ENCODE measurements at places on chromosomes 4 and X.

GRCh38 chrX:139020801-139021200 lies 309.3 kb upstream of the FGF13 start:
- no peak for DNase-seq

GRCh38 chr4:10746371-10747171 lies 62.0 kb upstream of the CLNK start:
- DNase-seq, result no peak

GRCh38 chrX:78333521-78333920 lies 6.1 kb upstream of the CYSLTR1 start:
- DNase-seq, result peak; percentile 60

DNA sequence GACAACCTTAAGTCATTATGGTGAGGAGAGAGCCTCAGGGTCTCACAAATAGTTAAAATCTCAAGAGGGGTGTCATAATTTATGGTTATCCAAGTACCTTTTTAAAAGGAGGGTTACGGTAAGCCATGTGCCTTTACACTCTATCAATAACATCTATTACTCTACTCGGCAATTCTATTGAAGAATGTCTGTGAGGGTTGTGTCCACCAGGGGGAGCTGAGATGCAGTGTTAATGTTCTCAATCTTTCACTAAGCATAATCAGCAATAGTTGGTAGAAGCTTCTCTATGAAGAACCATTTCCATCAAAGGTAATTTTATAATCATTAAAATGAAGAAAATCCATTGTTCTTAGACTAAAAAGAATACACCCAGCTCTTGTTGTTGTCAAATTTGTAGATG lies 457.4 kb downstream of the CENPC start:
- peak; percentile 26 for DNase-seq

GRCh38 chr4:156976147-156976546 lies 4.5 kb upstream of the PDGFC start:
- no peak for DNase-seq

GRCh38 chr4:187333151-187333550 lies 609.5 kb upstream of the FAT1 start:
- no peak for DNase-seq

DNA sequence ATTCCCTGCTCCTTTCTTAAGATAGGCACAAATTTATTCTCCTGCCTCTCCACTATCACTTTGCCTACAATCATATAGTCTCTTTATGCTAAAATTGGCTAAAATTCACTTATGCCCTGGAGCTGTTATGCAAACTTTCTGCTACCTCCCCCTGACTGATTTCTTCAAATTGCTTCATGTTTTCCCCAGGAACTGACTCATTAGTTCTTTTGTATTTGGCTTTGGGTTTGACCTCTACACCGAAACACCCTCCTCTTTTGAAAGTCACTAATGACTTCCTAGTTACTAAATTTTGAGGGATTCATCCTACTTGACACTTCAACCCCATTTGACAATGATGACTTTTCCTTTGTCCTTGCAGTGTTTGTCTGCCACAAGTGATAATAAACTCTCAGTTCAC lies 222.6 kb downstream of the NDST4 start:
- no peak for DNase-seq

GRCh38 chr4:1126506-1126905 lies 13.1 kb upstream of the RNF212 start:
- no peak for DNase-seq

DNA sequence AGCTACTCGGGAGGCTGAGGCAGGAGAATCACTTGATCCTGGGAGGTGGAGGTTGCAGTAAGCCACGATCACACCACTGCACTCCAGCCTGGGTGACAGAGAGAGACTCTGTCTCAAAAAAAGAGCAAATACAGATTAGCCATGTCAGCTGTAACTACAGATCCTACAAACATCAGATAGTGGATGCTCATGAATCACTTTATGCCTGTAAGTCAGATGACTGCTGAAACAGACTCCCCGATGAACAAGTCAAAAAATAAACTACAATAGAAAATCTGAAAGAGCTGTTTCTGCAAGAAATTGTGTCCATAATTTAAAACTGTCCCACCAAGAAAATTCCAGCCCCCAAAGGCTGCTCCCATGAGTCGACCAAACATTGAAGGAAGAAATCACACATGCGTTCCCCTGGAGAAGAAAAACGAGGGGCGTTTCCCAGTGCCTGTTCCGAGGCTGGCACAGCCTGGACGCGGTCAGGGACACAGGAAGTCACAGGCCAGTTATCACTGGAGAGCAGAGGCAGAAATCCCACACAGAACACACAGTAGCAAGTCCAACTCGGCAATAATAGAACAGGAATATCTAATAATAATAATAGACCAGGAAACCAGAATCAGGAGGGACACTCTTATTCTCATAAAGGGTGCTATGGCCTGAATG lies 30.0 kb upstream of the GTPBP6 start:
- DNase-seq, result no peak

DNA sequence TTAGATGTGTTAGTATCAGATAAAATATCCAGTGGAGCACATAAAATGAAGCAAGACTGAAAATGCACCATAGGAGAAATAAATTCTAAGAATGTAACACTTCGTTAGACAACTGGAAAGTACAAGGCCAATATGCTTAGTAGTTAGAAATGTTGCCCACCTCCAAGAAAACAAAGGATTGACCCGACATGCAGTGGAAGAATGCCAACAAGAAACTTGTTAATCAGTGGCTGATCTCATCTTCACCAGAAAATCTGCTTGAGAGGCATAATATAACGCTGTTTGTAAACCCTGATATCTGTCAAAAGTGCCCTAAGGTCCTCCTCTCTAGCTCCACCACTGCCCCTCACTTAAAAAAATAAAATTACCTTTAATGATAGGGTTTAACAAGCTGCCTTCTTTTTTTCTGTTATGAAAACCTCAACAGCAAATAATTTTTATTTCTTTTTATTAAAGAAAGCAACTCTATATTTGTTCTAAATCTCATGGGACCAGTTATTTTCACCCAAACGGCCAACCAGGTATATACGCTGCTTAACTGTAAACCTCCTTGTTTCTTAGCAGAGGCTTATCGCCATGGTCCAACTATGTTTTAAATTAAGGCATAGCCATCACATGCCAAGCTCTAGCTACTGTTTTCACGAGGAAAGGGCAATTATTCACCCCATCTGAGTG lies 1.8 kb downstream of the RASGEF1B start:
- no peak for DNase-seq

DNA sequence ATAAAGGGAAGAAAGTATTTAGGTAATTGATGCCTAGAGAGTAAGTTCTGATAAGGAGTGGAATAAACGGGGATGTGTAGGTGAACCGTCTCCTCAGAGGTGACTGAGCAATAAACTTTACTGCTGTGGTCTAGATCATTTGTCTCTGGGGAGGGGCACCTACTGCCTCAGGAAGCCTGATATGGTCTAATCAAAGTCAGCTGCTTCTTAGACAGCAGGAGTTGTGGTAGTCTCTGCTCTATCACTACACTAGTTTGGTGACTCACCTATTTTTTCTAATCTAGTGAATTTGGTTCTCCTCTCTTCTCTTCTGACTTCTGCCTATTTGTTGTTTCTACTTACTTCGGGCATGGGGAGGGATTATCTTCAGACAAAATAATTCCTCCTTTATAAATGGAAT lies 95.1 kb upstream of the STIM2 start:
- DNase-seq, result no peak

- no peak for DNase-seq
These were observed 34.7 kb downstream of the RBPJ start for GRCh38 chr4:26355392-26356052.

- DNase-seq, result no peak
These were observed 97.7 kb downstream of the KDM6A start for GRCh38 chrX:44970709-44971108.

DNA sequence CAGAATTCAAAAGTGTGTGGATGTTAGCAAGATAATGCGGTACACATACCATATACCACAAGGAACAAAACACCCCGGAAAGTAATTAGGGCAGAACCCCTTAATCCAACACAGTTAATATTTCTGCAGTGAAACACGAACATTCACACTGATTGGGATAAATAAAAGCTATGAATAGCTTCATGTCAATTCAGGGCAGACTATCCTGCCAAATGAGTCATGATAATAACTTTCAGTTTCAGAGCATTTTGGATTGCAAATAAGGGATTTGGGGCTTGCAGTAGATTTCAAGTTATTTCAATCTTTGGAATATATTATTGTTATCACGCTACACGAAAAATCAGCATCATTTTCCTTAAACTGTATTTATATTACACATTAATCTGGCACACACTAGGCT lies 24.3 kb downstream of the IRF2 start:
- no peak for DNase-seq

DNA sequence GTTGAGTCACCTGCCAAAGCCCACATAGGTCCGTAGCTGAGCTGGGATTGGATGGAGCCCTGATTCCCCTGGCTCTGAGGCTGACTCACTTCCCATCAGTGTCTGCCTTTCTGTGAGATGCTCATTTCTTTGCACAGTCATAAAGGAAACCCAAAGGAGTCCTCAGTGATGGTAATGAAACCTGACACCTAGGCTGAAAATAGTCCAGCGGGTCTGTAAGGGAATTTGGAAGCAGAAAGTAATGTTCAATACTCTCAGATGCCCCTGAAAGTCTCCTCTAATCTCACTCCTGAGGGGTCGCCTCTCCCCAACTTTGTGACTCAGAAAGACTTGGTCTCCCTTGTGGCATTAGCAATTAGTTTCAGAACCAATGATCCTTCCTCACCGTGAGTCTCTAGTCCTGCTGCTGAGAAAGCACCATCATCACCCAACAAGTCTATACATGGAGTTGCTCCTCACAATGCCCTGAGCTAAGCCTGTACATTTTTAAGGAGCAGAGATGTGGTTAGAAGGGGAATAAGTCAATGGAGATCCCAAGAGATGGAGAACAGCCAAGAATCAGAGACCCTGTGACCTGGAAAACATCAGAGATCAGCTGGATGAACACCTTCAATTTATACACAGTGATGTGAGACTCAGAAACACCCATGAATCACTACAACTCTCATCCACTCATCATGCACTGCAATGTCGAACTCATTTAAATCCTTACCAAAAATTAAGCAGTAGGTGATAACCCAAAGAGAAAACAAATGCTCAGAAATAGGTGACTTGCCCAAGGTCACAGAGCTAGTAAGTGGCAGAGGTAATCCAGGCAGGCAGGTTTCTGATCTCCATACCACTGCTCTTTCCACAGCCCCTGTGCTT lies 219.0 kb upstream of the CPEB2 start:
- no peak for DNase-seq

GRCh38 chrX:136258951-136259350 lies 7.8 kb upstream of the MAP7D3 start:
- DNase-seq, result no peak

GRCh38 chr4:32417113-32417704 lies 1697.0 kb downstream of the PCDH7 start:
- no peak for DNase-seq

- DNase-seq, result no peak
These were observed 740.4 kb downstream of the TRIML1 start for GRCh38 chr4:188879598-188879997.

DNA sequence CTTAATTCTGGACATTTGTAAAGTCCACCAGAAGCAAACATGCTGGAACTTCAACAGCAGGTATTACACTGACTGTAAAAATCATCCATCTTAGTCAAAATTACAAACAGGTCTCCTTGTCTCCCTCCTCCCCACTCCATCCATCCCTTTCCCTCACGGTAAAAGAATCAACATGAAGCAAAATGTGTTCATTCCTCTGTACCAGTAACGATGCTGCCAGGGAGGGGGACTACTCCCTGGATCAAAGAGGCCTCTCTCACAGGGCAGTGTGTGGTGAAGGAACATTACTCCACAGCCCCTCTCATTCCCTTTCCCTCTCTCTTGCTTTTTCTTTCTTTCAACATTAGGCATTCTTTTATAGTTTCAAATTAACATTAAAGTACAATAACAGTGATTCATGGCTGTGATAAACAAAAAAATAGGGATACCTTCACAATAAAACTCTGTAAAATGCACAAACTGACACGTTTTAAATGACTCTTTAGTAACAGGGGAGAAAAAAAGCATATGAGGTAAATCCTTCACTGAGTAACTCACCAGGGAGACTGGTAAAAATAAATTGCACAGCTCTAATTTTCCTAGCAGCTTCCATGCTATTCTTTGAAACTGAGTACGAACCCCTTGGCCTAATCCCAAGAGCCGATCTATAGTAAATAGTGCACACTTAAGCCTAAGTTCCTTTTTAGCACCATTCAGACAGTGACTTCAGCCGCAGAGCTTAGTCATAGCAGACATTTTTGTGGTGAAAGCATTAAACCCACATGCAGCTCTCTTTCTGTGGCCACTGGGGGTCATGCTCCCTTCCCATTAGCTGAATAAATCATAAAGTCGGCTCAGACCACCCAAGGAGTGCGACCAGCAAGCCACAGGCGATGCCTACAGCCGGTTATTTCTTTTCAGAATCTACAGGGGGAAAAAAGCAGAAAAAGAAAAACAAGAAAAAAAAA lies 215.6 kb upstream of the GYPA start:
- no peak for DNase-seq

DNA sequence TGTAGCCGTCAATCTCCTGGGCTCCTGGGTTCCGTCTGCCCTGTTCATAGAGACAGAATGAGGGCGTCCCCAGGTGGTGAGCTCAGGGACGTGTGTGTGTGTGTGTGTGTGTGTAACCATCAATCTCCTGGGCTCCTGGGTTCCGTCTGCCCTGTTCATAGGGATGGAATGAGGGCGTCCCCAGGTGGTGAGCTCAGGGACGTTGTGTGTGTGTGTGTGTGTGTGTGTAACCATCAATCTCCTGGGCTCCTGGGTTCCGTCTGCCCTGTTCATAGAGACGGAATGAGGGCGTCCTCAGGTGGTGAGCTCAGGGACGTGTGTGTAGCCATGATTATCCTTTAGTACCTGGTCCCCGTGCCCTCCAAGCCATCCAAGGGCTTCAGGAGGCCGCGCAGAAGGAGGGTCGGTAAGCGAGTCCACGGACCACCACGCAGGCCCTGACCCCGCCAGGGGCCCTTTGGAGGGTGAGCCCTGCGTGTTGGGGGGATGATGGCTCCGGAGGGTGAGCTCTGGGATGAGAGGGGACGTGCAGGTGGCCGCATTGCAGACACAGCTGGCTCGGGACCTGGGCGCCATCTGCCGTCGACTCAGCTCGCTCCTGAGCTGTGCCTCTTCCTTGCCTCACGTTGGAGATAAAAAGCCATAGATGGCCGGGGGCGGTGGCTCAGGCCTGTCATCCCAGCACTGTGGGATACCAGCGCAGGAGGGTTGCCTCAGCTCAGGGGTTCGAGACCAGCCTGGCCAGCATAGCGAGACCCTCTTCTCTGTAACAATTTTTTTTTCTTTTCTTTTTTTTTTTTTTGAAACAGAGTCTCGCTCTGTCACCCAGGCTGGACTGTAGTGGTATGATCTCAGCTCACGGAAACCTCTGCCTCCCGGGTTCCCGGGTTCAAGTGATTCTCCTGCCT lies 5.4 kb upstream of the GTPBP6 start:
- DNase-seq, result peak; percentile 46

DNA sequence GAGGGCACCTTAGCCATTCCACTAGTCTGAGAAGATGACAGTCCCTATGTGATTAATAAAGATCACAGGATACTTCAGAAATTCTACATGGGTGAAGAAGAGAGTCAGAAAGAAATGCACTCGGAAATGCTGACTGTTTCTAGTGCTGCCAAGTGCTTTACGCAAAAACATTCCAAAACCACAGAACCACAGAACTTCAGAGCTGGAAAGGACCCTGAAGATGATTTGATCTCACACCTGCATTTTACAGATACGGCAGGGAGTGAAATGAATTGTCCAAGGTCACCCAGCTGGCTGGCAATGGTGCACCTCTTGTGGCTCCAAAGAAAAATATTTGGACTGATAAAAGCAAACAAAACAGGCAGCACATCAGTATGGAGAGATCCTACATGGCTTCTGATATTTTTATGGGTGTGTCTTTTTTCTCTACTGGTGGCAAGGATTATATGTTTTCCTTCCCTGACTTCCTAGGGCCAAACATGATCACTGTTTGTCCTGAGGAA lies 115.9 kb downstream of the MAML3 start:
- DNase-seq, result no peak

- DNase-seq, result no peak
These were observed 209.6 kb upstream of the IRS4 start for GRCh38 chrX:108945883-108946523.
